Stimulated activated CD8-positive, alpha-beta memory T cell treated with anti-CD3 and anti-CD28 coated beads, Interleukin-12 subunit alpha, Interleukin-12 subunit beta, amount 100 ng/mL, for 1 hour (primary cell): ENCODE measurements at places on chromosomes 2 and 18.

GRCh38 chr2:186348200-186348599 lies 137.9 kb upstream of the ZC3H15 start:
- no peak for DNase-seq

GRCh38 chr2:196336207-196336606 lies 164.8 kb upstream of the STK17B start:
- DNase-seq, result no peak

DNA sequence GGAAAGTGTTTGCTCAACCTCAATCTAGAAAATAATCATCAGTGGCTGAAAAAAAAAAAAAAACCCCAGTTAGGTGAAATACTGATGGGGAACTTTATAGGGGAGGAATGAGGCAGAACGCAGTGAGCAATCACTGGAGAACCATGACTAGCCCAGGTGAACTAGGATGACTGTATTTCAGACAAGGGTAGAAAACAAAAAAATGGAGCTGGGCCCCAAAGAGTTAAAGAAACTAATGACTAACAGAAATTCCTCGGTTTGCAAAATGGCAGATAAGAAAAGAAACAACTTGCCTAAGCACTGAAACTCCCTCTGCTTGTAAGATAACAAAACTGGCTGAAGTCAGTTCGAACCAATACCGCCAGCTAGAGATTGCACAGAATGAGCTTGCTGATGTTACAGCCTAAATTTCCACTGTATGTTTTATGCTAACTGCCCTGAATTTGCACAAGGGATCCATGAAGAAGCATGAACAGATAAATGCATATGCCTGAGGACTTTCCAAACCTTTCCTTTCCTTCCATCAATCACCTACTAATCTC lies 245.9 kb downstream of the METTL4 start:
- no peak for DNase-seq

- no peak for DNase-seq
These were observed 344 bp upstream of the MRPL33 start for GRCh38 chr2:27771202-27771547.

DNA sequence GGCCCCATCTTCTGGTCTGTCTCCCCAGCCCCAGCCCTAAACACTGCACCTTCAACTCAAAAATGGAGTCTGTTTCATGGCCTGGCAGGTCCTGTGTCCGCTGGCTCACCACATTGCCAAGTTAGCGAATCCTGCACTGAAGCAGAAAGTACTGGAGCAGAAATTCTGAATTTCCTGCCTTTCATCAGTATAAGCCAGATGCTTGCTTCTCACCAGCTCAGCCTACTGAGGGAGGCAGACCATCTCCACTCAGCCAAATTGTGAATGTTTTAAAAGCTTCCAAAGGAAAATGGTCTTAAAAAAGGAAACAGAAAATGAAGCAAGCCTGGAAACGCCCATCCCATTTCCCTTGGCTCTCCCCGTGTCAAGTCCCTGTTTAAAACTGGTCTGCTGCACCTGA lies 157.8 kb downstream of the C1D start:
- DNase-seq, result no peak

DNA sequence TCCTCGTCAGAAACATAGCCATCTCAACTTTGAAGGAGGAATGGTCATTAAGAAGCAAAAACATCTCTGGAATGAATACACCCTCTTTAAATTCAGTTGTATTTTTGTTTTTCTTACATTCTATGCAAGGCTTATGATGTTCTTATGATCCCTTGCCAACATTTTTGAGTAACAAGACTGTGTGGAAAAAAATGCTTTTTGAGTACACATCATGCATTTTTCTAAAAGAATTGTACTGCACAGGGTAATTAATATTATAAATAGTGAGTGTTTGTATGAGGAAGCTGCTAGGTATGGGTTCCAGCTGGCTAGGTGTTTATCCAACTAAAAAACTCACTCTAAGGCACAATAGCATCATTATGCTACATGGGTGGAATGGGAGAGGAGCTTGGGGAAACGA lies 59.0 kb upstream of the SPATS2L start:
- no peak for DNase-seq

DNA sequence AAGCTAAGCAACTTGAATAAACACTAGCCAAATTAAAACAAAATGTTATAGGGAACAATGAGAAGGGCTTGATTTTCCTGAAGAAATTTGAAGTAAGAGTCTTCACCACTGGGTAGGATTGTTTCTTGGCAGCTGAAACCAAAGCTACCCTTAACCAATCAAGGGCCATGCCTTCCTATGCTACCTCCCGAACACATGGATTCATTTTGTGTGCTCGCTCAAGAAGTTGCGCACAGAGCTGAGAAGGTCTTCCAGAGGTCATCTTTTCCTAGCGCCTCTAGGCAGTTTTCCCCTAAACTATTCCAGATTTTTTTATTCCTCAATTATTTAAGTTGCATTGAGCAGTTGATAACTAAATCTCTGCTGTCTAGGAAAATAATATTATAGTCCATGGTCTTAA lies 264.6 kb downstream of the RBM43 start:
- no peak for DNase-seq

- no peak for DNase-seq
These were observed 92.9 kb downstream of the FMNL2 start for GRCh38 chr2:152427902-152428301.

DNA sequence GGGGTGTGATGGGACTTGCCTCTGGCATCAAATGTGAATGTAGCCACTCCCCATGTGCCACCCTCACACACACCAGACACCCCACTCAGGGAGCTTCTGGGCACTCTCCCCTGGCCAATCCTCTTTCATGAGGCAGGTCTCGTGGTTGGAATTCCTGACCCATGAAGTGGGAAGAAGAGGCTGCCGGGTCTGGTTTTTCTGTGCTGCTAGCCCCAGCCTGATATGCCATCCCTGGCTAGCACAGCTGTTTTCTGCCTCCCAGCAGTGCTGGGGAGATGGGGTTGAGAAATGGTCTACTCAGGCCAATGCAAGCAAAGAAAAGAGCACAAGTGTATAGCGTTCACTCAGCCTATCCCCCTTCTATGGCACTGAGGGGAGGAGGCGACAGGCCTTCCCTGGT lies 1.2 kb upstream of the C2orf72 start:
- no peak for DNase-seq

DNA sequence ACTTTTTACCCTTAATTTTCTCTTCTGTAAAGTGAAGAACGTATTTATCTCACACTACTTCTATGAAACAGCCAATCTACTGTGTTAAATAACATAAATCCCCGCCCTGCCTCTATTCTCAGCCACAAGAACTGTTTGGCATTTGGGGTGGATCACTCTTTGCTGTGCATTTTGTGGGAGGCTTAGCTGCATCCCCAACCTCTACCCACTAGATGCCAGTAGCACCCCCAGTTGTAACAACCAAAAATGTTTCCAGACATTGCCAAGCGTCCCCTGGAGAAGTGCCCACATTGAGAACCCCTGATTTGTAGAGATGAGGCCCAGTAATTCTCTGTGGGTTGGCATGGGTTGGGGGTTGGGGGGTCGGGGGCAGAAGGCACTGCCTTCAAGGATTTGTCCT lies 94.7 kb upstream of the BOD1L2 start:
- no peak for DNase-seq

- DNase-seq, result no peak
These were observed 256.8 kb downstream of the RNF152 start for GRCh38 chr18:61635901-61636528.

DNA sequence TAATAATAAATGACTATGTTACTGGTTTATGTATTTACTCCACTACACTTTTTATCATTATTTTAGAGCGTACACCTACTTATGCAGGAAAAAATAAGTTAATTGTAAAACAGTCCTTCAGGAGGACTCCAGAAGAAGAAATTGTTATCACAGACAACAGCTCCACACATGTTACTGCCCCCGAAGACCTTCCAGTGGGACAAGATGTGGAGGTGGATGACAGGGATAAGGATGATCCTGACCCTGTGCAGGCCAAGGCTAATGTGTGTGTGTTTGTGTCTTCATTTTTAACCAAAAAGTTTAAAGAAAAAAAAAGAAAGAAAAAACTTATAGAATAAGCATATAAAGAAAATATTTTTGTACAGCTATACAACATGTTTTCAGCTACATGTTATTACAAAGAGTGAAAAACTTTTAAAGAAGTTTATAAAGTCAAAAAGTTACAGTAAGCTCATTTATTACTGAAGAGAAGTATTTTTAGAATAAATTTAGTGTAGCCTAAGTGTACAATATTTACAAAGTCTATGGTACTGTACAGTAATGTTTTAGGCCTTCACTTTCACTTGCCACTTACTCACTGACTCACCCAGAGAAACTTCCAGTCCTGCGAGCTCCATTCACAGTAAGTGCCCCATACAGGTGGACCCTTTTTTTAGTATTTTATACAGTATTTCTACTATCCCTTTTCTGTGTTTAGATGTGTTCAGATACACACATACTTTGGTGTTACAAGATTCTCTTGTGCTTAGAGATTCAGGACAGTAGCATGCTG lies 7.5 kb downstream of the TGFBRAP1 start:
- DNase-seq, result no peak

DNA sequence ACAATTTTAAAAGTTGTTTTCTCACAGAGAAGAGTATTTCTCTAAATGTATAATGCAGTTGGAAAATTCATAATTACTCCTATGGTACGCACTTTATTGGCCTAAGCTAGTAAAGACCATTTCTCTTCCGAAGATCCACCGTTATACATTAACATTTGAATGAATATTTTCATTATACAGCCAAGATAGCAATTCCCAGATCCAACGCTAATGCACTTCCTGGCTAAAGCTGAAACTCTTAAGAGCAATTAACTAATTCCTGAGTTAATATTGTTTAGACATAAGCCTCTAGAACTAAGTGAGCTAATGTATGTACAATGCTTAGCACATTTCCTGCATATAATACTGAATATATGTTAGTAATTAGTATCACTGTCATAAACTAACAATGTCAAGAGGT lies 56.2 kb downstream of the PDK1 start:
- DNase-seq, result no peak

DNA sequence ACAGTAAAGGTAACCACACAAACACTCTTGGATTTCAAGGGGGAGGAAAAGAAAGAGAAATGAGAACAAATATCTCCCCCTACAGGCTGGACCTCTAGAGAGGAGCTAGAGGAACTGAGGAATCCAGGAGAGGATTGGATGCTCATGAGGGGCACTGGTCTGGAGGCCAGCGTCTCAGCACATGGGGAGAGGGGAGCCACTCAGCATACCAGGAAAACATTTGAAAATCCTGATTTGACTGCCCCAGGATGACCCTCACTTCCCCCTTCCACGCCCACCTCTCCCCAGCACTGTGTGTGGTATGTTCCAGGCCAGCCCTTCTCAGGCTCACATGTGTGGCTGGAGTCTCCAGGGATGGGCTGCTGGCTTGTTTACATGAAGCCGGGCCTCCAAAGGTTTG lies 396.8 kb upstream of the ID2 start:
- no peak for DNase-seq

- DNase-seq, result no peak
These were observed 40.9 kb downstream of the RNF144A start for GRCh38 chr2:6957910-6958615.

DNA sequence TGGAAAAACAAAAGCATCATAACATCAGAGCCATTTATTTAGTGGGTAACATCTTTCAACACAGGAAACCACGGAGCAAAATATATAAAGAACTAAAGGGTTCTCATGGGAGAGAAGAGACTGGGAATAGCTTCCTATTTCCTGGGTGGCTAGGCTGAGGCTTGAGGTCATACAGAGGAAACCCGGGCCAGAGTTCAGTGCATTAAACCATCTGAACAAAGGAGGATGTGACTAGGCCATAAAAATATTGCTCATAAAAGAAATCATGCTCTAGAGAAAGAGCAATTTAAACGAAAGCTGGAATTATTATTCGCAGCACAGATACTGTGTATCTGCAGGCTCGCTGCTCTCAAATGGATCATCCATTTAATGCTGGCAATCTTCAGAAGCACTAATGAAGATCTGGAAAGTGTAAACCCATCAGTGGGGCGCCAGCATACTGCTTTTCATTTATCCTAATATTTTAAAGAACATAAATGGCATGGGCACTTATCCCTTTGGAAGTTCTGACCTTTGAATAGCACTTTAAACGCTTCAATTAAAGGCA lies 83.3 kb downstream of the GALNT14 start:
- DNase-seq, result no peak

DNA sequence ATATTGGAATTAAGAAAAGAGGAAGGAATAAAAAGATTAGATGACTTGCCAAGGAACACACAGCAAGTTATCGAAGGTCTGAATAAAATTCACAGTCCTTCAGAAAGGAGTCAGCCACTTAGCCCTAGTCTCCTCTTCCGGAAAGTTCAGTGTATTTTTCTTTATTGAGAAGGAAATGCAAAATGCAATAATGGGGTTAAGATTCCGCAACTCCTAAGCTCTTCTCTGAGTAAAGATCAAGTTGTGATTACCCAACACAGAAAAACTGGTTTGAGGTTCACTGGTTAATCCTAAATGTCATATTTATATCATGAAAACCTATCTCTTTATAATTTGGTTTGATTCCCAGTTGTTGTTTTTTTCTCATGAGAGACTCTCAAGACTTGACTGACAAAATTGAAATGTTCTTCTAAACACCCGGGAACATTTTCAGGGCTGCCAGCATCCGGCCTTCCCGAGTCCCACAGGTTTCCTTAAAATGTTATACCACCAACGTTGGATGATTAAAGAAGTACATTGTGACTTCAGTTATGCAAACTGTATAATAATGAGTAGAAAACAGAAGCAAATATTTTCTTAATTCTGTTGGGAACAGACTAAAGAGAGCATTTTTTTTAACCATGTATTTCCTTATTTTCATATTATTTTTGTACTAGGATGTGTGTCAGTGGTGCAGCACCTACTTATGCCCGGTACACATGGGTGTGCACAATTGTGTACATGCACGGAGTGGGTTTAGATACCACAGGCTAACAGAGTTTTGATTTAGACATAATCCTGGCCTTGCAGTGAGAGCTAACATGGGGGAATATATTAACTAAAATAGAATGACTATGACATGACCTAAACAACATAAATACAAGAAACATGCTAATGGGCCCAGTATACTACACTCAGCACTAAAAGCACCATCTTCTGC lies 100.2 kb downstream of the STK39 start:
- no peak for DNase-seq

DNA sequence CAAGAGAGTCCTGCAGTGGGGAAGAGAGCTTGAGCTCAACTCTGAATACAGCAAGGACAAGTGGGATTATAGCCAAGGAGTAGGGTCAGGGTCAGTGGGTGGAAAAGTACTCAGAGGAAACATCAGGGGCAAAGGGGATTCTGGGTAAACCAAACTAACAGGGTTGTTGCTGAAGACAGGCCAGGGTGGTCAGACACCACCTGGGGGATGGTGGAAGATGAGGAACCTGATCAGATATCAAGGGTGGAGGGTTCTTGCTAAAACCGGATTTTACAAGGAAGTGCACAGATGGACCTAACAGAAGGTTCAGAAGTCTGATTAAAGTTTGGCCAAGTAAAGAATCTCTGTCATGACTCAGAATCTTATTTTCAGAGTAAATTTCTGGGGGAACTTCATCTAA lies 16.5 kb downstream of the OSBPL1A start:
- DNase-seq, result no peak

DNA sequence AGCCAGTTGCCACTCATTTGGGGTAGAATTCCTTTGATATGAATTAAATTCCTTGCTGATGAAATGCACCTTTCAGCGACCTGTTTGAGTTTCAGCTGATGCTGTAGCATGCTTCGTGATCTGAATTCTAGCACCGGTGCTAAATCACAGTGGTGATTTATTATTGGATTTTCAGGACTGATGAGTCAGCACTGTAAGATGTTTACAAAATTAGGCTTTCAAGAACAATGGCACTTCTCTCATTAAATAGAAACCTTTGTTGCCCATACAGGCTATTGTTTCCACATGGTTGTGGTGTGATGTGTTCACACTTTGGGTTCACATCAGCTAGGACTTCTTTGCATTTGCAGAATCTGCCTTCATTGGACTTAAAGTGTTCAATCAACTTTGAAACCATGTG lies 687.7 kb downstream of the ARHGAP15 start:
- no peak for DNase-seq
